Activated CD4-positive, alpha-beta memory T cell treated with anti-CD3 and anti-CD28 coated beads, Interleukin-2, amount 10 ng/mL, durations not matched to agents 7 days and 5 days (primary cell): ENCODE measurements at places on chromosomes 13 and 19. TPM values are rescaled to one million over a fixed set of nuclear protein-coding genes. Genes with fewer than 3 reads are reported as not detected.

The SYDE1 gene
- total RNA-seq, result not detected

The BST2 gene
- 288 TPM for total RNA-seq

The HIPK4 gene
- 0.10 TPM for total RNA-seq

The OLFM4 gene
- total RNA-seq, result not detected

The F7 gene
- total RNA-seq, result not detected

The KIR3DL1 gene
- not detected for total RNA-seq

The BCAM gene
- not detected for total RNA-seq

The PTH2 gene
- total RNA-seq, result not detected

The USE1 gene
- 19.9 TPM for total RNA-seq

The PSG6 gene
- not detected for total RNA-seq

The MEGF8 gene
- total RNA-seq, result 4.2 TPM

The KANK3 gene
- total RNA-seq, result 7.4 TPM

The C19orf33 gene
- 0.71 TPM for total RNA-seq

The SIGLECL1 gene
- total RNA-seq, result 0.18 TPM

The AMER2 gene
- not detected for total RNA-seq

The EDNRB gene
- total RNA-seq, result not detected

The MTRF1 gene
- total RNA-seq, result 17.9 TPM

The DLL3 gene
- total RNA-seq, result 0.30 TPM

The ZNF544 gene
- total RNA-seq, result 47.5 TPM

The ATXN8OS gene
- total RNA-seq, result not detected

The CGB8 gene
- not detected for total RNA-seq

The PGLYRP2 gene
- total RNA-seq, result 0.08 TPM

The ZNF586 gene
- total RNA-seq, result 20.1 TPM
